ENCODE measurements at places on chromosomes 2 and 18.

DNA sequence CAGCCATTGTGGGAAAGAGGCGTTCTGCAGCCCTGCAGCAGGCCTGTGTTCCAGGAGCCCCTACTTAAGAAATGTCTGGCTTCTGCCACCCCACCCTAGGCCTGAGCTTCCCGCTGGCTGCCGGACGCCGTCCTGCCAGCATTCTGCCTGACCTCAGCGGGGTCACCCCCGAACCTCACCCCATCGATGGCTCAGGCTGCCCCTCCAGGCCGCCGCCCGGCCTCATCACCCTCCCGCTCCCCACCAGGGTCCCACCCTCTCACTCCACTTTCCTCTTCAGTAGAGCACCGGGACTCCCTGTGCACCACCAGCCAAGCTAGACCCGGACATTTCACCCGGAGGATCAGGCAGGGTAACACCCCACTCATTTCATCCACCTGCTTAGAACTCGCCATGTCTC, 73.6 kb upstream of the SALL3 start:
- H3K36me3 ChIP-seq, result no peaks in the 10 kb centered on the region
- no peaks in the 10 kb centered on the region for H3K27me3 ChIP-seq

DNA sequence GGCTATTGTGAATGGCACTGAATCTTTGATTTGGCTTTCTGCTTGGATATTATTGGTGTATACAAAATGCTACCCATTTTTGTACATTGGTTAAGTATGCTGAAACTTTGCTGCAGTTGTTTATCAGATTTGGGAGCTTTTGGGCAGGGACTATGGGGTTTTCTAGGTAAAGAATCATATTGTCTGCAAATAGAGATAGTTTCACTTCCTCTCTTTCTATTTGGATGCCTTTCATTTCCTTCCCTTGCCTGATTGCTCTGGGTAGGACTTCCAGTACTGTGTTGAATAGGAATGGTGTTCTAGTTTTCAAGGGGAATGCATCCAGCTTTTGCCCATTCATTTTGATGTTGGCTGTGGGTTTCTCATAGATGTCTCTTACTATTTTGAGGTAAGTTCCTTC, 489.1 kb upstream of the LRATD1 start:
- H3K27ac ChIP-seq, result no peak overlapping the region
- H3K4me1 ChIP-seq, result no peaks in the 10 kb centered on the region
- H3K27me3 ChIP-seq, result no peaks in the 10 kb centered on the region
- DNase-seq, result no peak

- H3K27ac ChIP-seq, result no peak overlapping the region
- no peaks in the 10 kb centered on the region for H3K27me3 ChIP-seq
- H3K4me3 ChIP-seq, result no peak overlapping the region
- DNase-seq, result no peak
- H3K36me3 ChIP-seq, result peaks cover 15% of the 10 kb centered on the region
- H3K4me1 ChIP-seq, result no peaks in the 10 kb centered on the region
These were observed 103.1 kb downstream of the TLK1 start for GRCh38 chr2:171057575-171057974.

DNA sequence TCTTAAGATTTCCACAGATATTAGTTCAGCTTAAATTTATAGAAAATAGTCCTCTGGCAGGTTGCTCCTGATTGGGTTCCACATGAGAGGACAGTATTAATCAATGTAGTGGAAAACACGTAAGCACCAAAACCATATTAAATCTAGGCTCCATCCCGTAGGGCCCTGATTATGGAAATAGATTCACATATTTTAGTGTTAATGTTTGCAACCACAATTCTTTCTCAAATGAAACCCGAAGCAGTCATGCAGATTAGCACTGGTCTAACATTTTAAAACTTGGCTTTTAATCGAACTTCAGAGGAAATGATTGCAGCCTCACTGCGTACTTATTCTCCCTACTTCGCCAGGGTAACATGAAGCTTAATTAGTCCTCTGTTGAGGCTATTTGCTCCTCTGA, 60.9 kb downstream of the METTL4 start:
- no peak overlapping the region for H3K4me3 ChIP-seq
- no peaks in the 10 kb centered on the region for H3K4me1 ChIP-seq
- no peaks in the 10 kb centered on the region for H3K27me3 ChIP-seq

DNA sequence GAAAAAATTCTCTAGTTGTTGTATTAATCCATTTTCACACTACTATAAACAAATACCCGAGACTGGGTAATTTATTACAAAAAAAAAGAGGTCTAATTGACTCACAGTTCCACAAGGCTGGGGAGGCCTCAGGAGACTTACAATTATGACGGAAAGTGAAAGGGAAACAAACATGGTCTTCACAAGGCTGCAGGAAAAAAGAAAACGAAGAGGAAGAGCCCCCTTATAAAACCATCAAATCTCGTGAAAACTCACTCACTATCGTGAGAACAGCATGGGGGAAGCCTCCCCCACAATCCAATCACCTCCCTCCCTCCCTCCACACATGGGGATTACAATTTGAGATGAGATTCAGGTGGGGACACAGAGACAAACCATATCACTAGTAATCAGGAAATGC, 61.7 kb upstream of the SPTBN1 start:
- H3K27ac ChIP-seq, result no peak overlapping the region
- H3K4me3 ChIP-seq, result peak overlapping the region; percentile 37
- H3K4me1 ChIP-seq, result no peaks in the 10 kb centered on the region
- H3K27me3 ChIP-seq, result no peaks in the 10 kb centered on the region

- no peak for DNase-seq
- no peak overlapping the region for H3K4me3 ChIP-seq
- H3K4me1 ChIP-seq, result no peaks in the 10 kb centered on the region
- no peaks in the 10 kb centered on the region for H3K36me3 ChIP-seq
These were observed 100.1 kb upstream of the ARHGAP15 start for GRCh38 chr2:143029141-143029540.

GRCh38 chr18:48920408-48921038, 30.2 kb downstream of the SMAD7 start:
- peak; percentile 25 for DNase-seq
- H3K27ac ChIP-seq, result no peak overlapping the region
- peaks cover 3% of the 10 kb centered on the region for H3K36me3 ChIP-seq
- no peak overlapping the region for H3K4me3 ChIP-seq
- peaks cover 35% of the 10 kb centered on the region for H3K4me1 ChIP-seq

- H3K4me1 ChIP-seq, result no peaks in the 10 kb centered on the region
- no peaks in the 10 kb centered on the region for H3K36me3 ChIP-seq
- H3K27ac ChIP-seq, result no peak overlapping the region
- H3K4me3 ChIP-seq, result no peak overlapping the region
- DNase-seq, result no peak
- H3K27me3 ChIP-seq, result no peaks in the 10 kb centered on the region
These were observed 288.2 kb downstream of the CTNNA2 start for GRCh38 chr2:79801082-79801481.

DNA sequence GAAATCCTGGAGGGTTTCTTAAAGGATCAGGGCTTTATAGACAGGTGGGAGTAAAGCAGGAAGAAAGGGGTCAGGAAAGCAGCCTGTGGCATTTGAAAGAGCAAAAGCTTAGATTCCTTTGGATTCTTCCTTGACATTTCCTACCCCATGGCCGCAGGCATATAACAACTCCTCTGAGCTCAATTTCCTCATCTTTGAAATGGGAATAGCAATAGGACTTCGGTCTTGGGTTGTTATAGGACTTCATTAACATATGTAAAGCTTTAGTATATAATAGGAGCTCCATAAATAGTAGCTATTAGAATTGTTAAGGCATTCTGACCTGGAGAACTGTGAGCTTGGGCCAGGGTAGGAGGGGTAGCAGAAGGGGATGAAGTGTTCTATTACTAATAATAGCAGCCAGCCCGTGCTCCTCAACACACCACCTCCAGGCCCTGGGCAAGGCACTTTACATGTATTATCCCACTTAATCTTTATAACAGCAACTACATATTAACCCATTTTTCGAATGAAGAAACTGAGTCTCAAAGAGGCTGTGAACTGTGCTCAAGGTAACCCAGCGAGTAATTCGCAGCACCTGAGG, 10.6 kb downstream of the ZFP36L2 start:
- no peaks in the 10 kb centered on the region for H3K36me3 ChIP-seq
- no peak overlapping the region for H3K4me3 ChIP-seq
- H3K27ac ChIP-seq, result no peak overlapping the region
- H3K4me1 ChIP-seq, result peaks cover 38% of the 10 kb centered on the region
- H3K27me3 ChIP-seq, result no peaks in the 10 kb centered on the region
- DNase-seq, result no peak

DNA sequence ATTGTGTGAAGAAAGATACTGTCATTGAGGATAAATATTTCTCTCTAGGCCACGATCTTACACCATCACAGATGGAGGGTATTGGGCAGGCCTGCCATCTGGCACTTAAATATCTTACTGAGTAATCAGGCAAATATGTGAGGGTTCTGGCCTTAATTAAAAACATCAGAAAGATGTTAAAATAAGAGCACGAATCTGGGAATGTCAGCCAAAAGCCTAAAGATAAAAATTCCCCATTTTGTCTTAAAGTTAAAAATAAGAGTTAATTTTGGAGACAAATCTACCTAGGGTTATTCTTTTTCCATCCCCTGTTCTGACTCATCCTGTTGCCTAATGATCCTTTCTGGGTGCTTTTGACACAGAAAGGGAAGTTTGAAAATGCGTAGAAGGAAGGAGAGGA, 121.0 kb downstream of the SUCLG1 start:
- H3K4me3 ChIP-seq, result no peak overlapping the region
- no peak overlapping the region for H3K27ac ChIP-seq

DNA sequence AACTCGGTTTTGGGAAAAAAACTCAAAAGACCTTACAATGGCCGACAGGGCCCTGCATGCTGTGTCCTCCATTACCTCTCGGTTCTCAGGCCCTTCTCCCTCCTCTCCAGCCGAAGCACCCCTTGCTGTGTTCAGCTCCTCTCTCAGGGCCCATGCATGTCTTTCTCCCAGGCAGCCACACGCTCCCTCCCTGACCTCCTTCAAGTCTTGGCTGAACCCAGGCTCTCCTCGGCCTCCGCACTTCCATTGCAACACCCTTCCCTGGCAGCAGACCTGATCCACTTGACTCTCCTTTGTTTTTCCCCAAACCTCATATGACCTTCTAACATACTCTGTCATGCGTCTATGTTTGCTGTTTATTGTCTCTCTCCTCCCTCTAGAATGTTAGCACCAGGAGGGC, 114.0 kb downstream of the CYP26B1 start:
- no peak for DNase-seq
- no peak overlapping the region for H3K27ac ChIP-seq
- no peaks in the 10 kb centered on the region for H3K36me3 ChIP-seq
- no peak overlapping the region for H3K4me3 ChIP-seq
- H3K27me3 ChIP-seq, result no peaks in the 10 kb centered on the region

- no peak for DNase-seq
- H3K27me3 ChIP-seq, result peaks cover 4% of the 10 kb centered on the region
- H3K4me1 ChIP-seq, result no peaks in the 10 kb centered on the region
- no peaks in the 10 kb centered on the region for H3K36me3 ChIP-seq
These were observed 101.5 kb downstream of the ALPK2 start for GRCh38 chr18:58527285-58527951.

DNA sequence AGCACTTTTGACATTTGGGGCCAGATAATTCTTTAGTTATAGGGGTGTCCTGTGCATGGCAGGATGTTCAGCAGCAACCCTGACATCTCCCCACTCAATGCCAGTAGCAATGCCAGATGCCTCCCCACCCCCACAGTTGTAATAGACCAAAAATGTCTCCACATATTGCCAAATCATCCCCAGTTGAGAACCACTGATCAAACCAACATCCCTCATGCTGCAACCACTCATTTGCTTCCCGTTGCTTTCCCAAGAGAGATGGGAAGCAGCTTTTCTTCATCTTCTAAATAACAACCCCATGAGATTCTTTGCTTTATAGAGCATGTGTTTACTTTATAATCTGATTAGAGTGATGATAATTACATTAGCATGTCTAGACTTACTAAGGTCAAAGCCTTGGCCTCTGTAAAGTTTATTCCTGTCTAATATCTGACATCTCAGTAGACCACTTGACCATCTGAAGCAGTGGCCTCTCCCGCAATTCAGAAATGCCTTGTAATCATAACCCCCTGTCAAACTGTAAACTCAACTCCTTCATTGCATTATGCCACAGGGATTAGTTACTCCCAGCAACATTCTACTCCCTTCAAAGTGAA, 28.7 kb upstream of the C1D start:
- no peaks in the 10 kb centered on the region for H3K36me3 ChIP-seq
- H3K27ac ChIP-seq, result no peak overlapping the region
- no peaks in the 10 kb centered on the region for H3K27me3 ChIP-seq
- DNase-seq, result no peak
- H3K4me3 ChIP-seq, result no peak overlapping the region

- no peak for DNase-seq
- no peaks in the 10 kb centered on the region for H3K36me3 ChIP-seq
- H3K4me3 ChIP-seq, result no peak overlapping the region
- H3K4me1 ChIP-seq, result peaks cover 17% of the 10 kb centered on the region
- H3K27ac ChIP-seq, result no peak overlapping the region
- peaks cover 14% of the 10 kb centered on the region for H3K27me3 ChIP-seq
These were observed 1.6 kb upstream of the EMILIN2 start for GRCh38 chr18:2845172-2845571.

GRCh38 chr2:132953771-132954170, 283.8 kb upstream of the LYPD1 start:
- DNase-seq, result no peak
- no peaks in the 10 kb centered on the region for H3K27me3 ChIP-seq
- H3K27ac ChIP-seq, result no peak overlapping the region
- no peaks in the 10 kb centered on the region for H3K4me1 ChIP-seq
- H3K36me3 ChIP-seq, result no peaks in the 10 kb centered on the region

DNA sequence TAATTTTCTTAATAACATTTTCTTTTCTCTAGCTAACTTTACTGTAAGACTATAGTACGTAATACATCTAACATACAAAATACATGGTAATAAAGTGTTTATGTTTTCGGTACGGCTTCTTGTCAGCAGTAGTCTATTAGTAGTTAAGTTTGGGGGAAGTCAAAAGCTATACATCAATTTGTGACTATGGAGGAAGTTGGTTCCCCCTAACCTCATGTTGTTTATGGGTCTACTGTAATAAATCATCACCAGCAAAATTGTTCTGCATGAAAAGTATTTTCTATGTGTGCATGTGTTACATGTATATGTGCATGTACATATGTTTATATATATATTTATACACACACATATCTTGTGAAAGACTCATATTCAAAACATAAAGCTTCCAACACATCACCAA, 303.0 kb downstream of the TRIB2 start:
- peaks cover 5% of the 10 kb centered on the region for H3K27me3 ChIP-seq
- H3K4me3 ChIP-seq, result no peak overlapping the region
- no peaks in the 10 kb centered on the region for H3K4me1 ChIP-seq
- H3K27ac ChIP-seq, result no peak overlapping the region
- no peaks in the 10 kb centered on the region for H3K36me3 ChIP-seq

DNA sequence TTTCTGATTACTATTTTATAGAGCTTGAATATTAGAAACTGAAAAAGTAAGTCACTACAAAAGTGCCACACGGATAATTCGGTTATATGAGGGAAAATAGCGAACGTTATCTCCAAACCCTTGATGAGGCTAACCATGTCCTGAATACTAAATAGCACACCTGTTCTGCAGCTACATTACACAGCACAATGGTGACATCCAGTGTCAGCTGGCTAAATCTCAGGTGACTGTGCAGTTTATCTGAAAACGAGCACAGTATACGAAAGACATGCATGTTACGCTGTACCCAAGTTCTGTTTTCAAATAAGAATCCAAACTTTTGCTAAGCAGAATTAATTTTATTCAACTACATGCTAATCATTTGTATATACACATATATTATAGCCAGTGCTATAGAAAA, 9.0 kb downstream of the CCDC68 start:
- H3K27ac ChIP-seq, result no peak overlapping the region
- H3K4me1 ChIP-seq, result peaks cover 14% of the 10 kb centered on the region
- H3K4me3 ChIP-seq, result no peak overlapping the region
- no peaks in the 10 kb centered on the region for H3K27me3 ChIP-seq
- peak; percentile 7 for DNase-seq
- H3K36me3 ChIP-seq, result no peaks in the 10 kb centered on the region

GRCh38 chr2:33090553-33091134, 143.9 kb downstream of the LTBP1 start:
- no peaks in the 10 kb centered on the region for H3K4me1 ChIP-seq
- H3K4me3 ChIP-seq, result no peak overlapping the region
- H3K27me3 ChIP-seq, result no peaks in the 10 kb centered on the region
- no peaks in the 10 kb centered on the region for H3K36me3 ChIP-seq
- no peak for DNase-seq

Measured in CD8-positive, alpha-beta memory T cell (primary cell).